ENCODE measurements at places on chromosomes 12 and 14.

DNA sequence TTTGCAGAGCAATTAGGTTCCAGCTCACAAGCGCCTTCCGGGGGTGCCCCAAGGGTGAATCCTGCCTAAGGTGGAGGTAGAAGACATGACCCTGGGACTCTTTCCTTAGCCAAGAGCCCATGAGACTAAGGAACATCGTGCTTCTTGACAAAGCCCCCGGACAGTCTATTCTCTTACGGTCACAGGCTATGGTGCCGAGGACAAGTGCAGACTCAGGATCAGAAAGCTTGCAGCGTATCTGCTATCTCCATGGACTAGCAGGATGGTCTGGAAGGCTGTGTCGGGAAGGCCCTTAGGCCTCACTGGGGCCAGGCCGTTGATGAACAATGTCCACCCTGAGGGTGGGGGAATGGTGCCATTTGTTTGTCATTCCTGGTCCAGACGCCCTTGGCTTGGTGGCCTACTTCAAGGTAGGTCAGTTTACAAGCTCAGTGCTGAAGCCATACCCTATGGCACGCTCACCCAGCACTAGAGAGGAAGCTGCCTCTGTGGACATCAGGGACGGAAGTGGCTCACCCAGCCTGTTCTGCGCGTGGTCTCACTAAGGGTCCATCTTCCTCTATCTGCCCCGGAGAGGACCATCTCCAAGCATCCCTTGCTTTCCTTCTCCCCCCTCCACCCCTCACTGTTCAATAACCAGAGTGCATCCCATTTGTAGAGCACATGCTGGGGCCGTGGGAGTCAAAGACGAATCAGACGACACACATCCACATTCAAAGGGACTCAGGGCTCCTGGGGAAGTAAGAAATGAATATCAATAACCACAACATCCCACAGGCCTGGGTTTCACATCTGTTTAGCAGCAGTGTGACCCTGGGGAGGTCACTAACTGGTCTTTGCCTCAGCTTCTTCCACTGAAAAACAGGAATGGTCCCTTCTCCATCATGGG is 45.0 kb upstream of the IQSEC3 start:
- DNase-seq = no peak

GRCh38 chr12:106171117-106171750 is 32.5 kb upstream of the NUAK1 start:
- DNase-seq = no peak

DNA sequence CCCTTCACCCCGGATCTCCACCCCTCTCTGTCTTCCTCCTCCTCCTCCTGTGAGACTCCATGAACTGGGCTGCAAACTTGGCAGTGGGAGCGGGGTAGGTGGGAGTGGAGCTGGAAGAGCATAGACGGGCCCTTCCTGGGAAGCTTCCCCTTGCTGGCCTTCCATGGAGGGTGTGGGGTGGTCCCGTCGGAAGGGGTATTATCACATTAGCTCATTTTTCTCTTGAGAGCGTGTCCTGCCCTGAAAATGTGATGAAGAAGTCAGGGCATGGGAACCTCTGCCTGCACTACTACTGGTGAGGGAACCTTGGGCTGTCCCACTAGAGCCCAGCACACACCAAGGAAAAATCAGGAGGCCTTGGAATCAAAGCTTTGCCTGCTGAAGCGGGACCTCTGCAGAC is 66.5 kb downstream of the CACNA1C start:
- DNase-seq = no peak

DNA sequence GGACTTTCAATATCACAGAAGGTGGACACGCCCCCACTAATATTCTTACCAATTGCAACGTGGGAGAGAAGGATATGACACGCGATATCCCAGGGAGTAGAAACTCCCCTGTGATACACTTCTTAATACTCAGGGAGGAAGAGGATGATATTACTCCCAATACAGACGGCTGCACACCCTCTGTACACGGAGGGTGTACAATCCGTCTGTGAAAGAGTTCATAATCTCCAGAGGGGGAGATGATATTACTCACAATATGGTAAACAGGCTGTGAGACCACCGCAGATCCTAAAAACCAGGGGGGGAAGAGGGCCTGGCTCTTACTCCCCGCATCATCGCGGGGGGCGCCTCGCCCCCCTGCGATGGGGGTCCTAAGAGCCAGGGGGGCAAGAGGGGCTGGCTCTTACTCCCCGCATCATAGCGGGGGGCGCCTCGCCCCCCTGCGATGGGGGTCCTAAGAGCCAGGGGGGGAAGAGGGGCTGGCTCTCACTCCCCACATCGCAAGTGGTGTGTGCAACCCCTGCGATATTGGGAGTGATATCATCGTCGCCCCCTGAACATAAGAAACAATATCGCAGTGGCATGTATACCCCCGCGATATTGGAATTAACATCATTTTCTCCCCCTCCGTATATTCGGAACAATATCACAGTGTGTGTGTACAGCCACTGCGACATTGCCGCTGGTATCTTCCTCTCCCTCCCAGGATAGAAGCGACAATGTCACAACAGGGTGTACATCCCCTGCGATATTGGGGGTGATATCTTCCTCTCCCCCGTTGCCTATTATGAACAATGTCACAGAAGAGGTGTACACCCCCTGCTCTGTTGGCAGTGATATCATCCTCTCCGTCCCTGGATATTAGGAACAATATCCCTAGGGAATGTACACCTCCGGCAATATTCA is 8.9 kb upstream of the CLEC6A start:
- no peak for DNase-seq

GRCh38 chr12:82109243-82109642 is 248.9 kb downstream of the CCDC59 start:
- DNase-seq = no peak

DNA sequence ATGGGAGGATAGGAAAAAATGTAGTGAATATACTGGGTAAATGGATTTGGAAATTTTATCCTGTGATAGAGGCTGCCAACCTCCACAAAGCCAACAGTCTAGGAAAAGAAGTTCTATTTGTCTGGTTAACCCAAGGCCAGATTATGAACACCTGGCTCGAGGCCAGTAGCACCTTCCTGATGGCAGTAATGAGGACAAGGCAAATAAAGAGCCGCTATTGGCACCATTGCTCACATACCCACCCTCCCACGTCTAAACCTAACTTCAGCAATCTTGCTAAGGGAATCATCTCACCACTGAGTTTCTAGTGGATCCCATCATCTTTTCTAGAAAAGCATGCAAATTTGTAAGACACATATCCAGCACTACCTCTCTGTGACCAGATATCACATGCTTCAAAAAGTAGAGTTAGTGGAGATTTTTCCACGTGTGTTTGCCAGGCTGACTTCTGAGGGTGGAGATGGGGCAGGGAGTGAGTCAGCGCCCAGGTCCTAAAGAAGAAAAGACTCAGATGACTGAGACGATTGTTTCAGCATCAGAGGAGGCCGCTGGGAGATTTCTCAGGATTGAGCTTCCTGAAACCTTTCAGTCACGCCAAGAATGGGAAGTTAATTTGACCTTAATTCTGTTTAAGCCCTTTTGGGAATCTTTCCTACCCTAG is 362.9 kb downstream of the EMP1 start:
- DNase-seq = no peak

GRCh38 chr14:93994919-93995682 is 2.0 kb upstream of the CCDC197 start:
- DNase-seq = no peak

GRCh38 chr12:89211456-89211855 is 140.8 kb downstream of the DUSP6 start:
- no peak for DNase-seq

DNA sequence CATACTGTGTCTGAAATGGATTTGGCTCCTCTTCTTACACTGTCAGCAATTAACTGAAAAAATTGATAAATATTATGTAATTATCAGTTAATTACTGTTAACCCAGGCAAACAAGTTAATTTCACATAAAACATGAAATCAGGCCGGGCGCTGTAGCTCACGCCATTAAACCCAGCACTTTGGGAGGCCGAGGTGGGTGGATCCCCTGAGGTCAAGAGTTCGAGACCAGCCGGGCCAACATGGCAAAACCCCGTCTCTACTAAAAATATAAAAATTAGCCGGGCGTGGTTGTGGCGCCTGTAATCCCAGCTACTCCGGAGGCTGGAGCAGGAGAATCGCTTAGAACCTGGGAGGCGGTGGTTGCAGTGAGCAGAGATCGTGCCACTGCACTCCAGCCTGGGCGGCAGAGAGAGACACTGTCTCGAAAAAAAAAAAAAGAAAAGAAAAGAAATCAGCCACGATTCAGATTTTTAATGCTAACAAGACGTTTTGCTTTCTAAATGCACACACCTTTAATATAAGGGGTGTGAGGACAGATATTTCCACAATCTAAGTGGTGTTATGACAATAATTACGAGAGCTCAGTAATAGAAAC is 473 bp upstream of the TMEM19 start:
- no peak for DNase-seq

DNA sequence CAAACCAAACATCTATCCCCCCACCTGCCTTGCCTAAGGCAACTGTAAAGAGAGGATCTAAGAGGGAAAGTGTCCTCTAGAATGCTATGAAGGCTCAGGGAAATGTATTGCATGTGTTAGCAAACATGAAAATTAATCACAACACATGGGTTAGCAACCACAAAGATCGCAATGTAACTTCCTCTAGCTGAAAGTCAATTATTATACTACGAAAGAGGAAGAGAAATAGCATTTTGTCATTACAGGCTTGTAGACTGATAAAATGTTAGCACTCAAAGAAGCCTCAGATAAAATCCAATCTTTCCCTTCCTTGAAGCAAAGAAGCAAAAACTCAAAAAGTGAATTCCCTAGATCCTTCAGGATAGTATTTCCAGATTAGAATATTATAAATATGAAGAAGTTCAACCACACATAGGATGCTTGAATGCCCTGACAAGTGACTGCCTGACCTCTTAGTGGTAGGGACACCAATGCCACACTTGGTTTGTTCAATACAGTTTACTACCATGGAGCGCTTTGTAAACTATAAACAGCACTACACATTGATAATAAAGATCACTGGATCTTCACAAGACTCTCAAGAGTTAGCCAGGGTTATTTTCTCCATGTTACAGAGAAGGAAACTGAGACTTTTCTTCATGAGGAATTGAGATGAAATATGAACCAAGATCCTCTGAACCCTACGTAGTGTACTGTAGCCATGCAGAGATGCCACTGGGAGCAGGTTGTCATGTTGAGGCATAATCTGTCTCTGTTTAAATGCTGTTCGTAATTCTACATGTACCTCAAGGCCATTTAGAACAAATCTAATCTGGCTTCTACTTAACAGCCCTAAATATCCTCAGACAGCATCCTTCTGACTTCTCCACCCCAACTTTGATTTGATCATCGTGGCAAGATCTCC is 100.7 kb downstream of the ITPR2 start:
- DNase-seq = no peak

GRCh38 chr12:21528953-21529352 is 2.9 kb downstream of the SPX start:
- no peak for DNase-seq

DNA sequence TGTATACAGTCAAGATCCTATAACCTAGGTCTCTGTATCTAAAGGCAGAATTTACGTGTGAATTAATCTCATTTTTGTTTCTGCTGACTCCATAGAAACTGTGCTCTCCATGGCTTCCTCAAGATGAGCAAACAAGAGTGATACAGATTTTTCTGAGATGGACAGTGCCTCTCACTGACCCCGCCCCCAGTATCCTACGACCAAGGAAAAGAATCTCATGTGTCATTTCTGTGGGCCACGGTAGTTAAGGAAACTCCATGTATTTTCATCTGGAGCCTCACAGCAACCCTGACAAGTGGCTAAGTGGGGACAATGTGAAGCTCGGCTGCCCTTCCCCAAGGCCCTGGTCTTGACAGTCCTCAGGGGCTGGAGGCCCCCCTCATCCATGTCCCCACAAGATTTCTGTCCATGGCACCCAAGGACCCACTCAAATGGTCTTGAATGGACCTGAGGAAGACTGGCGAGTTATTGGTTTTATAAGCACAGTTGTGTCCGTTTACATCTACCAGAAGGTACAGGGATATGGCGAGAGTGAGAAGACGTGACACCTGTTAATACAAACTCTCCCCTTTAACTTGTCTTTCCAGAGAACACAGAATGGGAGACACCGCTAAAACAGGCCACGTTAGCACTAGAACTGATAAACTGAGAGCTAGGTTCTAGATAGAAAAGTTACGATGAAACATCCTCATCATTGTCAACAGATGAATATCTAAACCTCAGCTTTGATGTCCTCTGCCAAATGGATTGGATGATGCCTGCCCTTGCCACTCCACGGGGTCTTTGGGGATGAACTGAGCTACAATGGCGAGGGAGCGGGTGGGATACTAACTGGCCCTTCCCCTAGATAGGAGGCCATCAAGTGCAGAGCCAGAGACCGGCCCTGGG is 108.4 kb upstream of the EGLN3 start:
- DNase-seq = no peak

DNA sequence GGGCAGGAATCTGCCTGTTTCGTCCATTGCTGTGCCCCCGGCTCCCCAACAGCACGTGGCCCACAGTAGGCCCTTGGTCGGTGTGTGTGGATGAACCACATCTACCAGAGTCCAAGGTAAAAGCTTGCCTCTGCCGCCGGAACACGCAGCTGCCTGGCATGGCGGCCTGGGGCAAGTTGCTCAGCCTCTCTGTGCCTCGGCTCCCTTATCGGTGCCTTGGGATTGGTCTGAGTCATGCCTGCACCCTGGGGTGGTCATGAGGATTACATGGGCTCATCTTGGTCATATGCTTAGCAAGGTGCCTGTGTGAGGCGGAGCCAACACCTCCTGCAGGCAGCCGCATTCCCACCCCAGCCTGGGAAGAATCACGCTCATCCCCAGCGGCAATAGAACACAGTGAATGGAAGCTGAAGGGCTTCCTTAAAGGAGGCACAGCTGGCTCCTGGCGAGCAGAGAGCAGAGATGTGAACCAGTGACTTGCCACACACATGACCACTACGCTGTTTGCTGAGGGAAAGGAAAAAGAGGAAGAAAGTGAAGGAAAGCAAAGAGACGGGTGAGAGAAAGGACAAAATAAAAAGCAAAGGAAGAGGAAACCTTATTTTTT is 5.5 kb upstream of the SCARB1 start:
- no peak for DNase-seq

- DNase-seq = no peak
These were observed 6.1 kb upstream of the BDKRB2 start for GRCh38 chr14:96198430-96199130.

DNA sequence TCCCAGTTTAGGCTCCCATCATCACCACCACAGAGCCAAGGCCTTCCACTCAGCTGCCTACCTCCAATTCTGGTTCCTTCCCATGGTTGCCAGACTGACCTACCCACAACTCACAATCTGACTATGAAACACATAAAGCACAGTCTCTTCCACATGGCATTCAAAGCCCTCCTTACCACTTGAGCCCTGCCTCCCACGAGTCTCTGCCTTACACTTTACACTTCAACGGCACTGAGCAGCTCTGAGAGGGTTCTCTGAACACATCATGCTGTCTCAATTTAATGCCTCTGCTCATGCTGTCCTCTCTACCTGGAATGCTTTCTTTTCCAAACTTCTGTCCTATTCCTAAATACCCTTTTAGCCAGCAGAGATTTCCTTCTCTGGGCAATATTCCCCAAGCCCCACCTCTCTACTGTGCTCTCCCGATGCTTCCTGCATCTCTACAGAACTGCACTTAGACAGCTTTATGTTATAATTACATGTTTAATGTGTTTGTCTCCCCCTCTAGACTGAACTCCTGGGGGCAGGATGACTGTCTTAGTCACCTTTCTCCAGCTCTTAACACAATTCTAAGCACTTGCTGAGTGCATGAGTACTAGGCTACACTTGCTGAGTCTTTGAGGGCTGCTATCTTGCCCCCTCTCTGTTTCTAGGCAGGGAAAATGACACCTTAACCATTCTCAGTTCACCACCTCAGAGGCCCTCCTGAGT is 23.5 kb downstream of the FMNL3 start:
- no peak for DNase-seq
